ENCODE measurements at places on chromosomes 2 and 18. TPM values are rescaled to one million over a fixed set of nuclear protein-coding genes. Genes with fewer than 3 reads are reported as not detected.
A peak's percentile ranks its signal among the peaks of the same experiment; 100 is the strongest.

GRCh38 chr2:88626171-88627054 lies 851 bp downstream of the EIF2AK3 start:
- peak; percentile 33 for DNase-seq

DNA sequence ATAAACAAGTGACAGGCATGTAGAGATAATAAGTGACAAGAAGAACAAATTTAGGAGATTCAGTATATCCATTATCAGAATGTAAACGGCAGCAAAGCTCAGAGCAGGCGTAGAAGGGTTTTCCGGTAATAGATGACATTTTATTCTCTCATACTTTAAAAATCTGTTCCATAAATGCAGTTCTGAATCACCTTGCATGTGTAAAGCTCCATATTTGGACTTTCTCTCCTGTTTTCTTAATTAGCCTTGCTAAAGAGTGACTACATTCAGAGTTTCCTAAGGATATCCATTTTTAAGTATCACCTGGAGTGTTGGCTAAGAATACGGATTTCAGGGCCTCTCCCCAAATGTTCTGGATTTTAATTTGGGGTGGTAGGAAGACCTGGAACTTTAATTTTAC lies 122.0 kb downstream of the SPP2 start:
- no peak for DNase-seq

GRCh38 chr2:60741576-60741975 lies 14.5 kb upstream of the PAPOLG start:
- DNase-seq = peak; percentile 67

TUBA3D gene
- not detected for total RNA-seq

KIAA2012 gene
- not detected for total RNA-seq

DNA sequence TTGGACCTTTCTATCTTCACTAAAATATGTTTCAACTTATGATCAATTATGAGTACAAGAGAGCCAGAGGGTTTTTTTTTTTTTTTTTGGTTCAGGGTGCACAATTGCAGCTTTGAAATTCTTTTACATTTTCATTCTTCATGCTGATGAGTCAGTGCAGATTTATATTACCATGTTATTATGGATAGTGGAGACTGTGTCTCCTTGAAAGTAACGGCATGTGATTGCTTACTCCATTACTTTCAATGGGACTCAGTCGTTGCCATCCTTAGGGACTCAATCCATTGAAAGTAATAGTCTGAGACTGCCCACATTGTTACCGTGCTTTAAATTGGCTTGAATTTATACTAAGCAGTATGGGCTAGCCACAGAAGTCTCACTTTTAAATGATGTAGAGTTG lies 286.5 kb upstream of the FANCL start:
- DNase-seq = no peak

DNA sequence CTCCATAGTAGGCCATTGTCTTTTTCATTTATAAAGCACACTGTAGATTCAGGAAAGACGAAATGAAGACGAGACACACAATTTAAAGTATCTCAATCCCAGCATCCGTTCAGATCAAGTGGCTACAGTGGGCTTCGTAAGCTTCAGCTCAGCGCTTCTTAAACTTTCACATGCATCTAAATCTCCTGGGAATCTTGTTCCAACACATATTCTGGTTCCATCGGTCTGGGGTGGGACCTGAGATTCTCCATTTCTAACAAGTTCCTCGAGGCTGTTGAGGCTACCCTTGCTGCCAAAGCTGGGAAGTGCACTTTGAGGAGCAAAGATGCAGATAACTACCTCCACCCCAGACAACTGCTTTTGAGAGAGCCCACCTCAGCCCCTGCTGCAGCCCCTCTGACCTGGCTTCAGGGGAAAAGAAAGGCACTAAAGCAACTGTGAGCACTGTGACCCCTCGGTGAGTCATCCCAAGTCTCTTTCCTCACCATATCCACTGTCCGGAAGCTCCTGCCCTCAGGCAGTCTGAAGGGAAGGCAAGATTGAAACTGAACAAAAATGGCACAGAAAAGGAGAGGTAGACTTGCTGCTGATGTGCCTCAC lies 201.1 kb upstream of the FBXO11 start:
- peak; percentile 63 for DNase-seq

DNA sequence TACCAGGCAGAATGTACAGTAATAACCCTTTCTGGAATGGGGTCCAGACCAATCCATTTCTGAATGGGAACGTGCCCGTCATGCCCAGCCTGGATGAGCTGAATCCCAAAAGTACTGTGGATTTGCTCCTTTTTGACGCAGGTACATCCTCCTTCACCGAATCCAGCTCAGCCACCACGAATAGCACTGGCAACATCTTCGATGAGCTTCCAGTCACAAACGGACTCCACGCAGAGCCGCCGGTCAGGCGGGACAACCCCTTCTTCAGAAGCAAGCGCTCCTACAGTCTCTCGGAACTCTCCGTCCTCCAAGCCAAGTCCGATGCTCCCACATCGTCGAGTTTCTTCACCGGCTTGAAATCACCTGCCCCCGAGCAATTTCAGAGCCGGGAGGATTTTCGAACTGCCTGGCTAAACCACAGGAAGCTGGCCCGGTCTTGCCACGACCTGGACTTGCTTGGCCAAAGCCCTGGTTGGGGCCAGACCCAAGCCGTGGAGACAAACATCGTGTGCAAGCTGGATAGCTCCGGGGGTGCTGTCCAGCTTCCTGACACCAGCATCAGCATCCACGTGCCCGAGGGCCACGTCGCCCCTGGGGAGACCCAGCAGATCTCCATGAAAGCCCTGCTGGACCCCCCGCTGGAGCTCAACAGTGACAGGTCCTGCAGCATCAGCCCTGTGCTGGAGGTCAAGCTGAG lies 89.6 kb downstream of the SH3BP4 start:
- no peak for DNase-seq

- DNase-seq = no peak
Measured at GRCh38 chr2:239276851-239277250, 124.0 kb downstream of the HDAC4 start.

DNA sequence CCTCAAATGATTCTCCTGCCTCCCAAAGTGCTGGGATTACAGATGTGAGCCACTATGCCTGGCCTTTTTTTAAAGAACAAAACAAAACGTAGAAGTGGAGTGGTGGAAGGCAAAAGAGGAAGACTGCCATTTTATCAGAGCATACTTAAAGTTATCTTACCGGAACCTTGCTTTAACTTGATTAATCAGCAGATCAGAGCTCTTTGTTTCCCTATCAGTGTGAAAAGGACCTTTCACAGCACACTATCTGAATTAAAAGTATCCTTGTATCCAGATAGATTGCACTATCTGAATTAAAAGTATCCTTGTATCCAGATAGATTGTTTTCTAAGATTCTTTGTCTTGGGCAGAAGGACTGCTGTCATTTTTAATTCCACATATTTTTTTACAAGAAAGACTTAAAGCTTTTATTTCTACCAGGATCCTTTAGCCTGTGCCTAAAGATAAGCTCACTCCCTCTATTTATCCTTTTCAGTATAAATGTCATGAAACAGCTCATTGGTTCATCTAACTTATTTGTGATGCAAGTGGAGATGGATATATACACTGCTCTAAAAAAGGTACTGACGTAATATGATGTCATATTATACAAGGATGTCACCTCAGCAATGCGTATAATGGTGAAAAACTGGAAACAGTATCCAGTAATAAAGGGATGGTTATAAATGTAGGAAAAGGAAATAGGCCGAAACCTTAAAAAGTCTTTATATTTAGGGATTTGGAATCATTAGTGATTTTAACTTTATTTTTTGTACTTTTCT lies 17.8 kb downstream of the GMCL1 start:
- no peak for DNase-seq

GRCh38 chr2:1741851-1742250 lies 2.5 kb downstream of the PXDN start:
- DNase-seq = no peak

RAB11FIP5 gene
- total RNA-seq = 48.5 TPM

STAT4 gene
- 0.54 TPM for total RNA-seq
